ENCODE measurements at places on chromosomes 4 and X. TPM values are rescaled to one million over a fixed set of nuclear protein-coding genes. Genes with fewer than 3 reads are reported as not detected.

- H3K27me3 ChIP-seq: no peaks in the 10 kb centered on the region
- no peak overlapping the region for H3K4me3 ChIP-seq
- DNase-seq: no peak
- no peaks in the 10 kb centered on the region for H3K4me1 ChIP-seq
Measured at GRCh38 chr4:100166297-100167039, 23.8 kb downstream of the DDIT4L start.

Gene NXF2
- not detected for total RNA-seq

Gene RGN
- total RNA-seq: not detected

Gene MAGEC1
- total RNA-seq: not detected

Gene FAM184B
- total RNA-seq: not detected

DNA sequence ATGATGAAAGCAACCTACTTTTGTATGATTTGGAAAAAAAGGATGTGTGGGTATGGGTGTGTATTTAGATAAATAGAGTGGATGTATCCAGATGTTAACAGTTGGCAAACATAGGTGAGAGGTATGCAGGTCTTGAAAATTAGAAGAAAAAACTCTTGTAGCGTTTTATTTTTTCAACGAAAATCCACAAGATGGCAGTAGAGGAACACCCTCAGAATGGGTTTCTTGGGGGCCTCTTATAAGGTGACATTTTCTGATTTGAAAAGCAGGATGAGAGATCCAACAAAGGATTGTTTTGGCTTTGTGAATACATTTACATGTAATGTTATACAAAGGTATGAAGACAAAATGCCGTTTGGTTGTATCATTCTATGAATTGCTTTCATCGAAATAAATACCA is 68.3 kb downstream of the FMR1NB start:
- no peaks in the 10 kb centered on the region for H3K27me3 ChIP-seq
- H3K27ac ChIP-seq: no peak overlapping the region
- H3K4me1 ChIP-seq: no peaks in the 10 kb centered on the region
- peak; percentile 6 for DNase-seq
- H3K36me3 ChIP-seq: no peaks in the 10 kb centered on the region

- no peaks in the 10 kb centered on the region for H3K36me3 ChIP-seq
- H3K27me3 ChIP-seq: peaks cover 20% of the 10 kb centered on the region
- no peaks in the 10 kb centered on the region for H3K4me1 ChIP-seq
- DNase-seq: no peak
- H3K27ac ChIP-seq: no peak overlapping the region
- H3K4me3 ChIP-seq: no peak overlapping the region
Measured at GRCh38 chr4:151468715-151469696, 60.0 kb downstream of the FHIP1A start.

DNA sequence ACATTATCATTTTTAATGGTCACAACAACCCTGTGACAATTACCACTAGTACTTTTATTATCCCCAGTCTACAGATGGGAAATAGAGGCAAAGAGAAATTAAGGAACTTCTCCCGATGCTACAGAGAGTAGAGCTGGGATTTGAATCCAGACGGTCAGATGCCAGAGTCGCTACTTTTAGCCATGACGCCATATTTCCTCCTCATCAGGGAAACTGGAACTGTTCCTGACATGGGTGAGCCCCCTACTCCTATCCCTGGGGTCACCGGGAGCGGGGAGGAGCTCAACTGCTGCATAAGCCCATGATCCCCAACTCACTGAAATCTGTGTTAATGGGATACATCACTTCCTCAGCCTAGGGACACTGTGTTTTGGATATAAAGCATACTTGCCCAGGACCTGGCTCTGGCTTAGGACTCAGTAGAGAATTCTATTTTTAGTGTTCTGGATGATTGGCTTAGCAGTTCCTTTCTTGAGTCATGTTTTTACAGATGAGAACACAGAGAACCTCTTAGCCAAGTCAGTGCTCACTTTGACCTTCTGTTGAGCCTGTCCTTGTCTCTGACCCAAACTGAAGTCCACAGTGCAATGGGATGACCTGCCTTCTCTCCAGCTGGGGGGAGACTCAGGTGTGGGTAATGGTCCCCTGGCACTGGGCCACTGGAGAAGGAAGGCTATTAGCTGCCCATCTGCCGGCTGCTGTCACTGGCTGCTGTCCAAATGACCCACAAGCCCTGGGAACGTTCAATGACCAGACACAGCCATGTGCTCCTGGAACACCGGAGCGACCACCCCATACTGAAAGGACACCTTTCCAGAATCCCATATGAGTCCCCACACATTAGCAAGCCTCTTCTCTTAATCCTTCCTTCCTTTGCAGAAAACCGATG is 90.8 kb upstream of the SHISA3 start:
- no peak overlapping the region for H3K27ac ChIP-seq
- no peak overlapping the region for H3K4me3 ChIP-seq
- no peak for DNase-seq
- H3K36me3 ChIP-seq: no peaks in the 10 kb centered on the region

DNA sequence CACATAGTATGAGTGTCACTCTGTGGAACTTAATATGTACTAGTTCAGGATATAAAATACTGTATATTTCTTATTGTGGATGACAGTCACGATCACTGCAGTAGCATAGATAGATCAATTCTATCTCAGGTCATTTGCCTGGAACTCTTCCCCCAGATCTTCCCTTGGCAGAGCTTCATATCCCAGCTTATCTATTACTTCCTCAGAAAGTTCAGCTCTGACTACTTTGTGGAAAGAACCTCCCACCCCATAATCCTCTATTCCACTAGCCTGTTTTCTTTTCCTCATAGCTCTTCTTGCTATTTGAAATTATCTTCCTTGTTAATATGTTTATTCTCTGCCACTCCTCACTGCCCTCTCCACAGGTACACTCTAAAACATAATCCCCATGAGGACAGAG is 10.9 kb downstream of the FAM241A start:
- no peak for DNase-seq
- H3K36me3 ChIP-seq: peaks cover 13% of the 10 kb centered on the region
- H3K27me3 ChIP-seq: no peaks in the 10 kb centered on the region
- no peak overlapping the region for H3K27ac ChIP-seq
- H3K4me1 ChIP-seq: peaks cover 37% of the 10 kb centered on the region

Gene EMCN
- not detected for total RNA-seq

- H3K4me3 ChIP-seq: no peak overlapping the region
- H3K27me3 ChIP-seq: peaks cover 14% of the 10 kb centered on the region
- no peaks in the 10 kb centered on the region for H3K36me3 ChIP-seq
Measured at GRCh38 chr4:55020131-55020530, 105.3 kb downstream of the KDR start.

- DNase-seq: no peak
- H3K36me3 ChIP-seq: no peaks in the 10 kb centered on the region
- H3K27me3 ChIP-seq: no peaks in the 10 kb centered on the region
- H3K27ac ChIP-seq: peak overlapping the region; percentile 16
- peaks cover 14% of the 10 kb centered on the region for H3K4me1 ChIP-seq
Measured at GRCh38 chrX:72180539-72180938, 1.0 kb upstream of the PIN4 start.

Gene CHRDL1
- total RNA-seq: not detected

Gene CACNA1F
- 3.6 TPM for total RNA-seq

DNA sequence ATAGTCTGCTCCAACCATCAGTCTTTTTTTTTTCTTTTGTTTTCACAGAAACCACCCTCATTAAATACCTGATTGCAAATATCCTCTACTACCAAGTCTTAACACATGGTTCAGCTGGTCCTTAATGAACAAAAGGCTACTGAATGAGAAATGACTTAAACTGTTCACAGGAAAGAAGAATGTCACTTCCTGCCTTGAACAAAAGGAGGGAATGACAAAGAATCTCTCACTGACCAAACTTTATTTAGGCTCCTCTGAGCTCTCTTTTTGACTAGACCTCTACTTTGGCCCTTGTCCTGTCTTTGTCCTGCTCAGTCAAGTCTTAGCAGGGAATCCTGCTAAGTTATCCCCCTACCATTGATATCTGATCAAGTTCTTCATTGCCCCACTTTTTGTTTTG is 31.8 kb upstream of the GJB1 start:
- no peaks in the 10 kb centered on the region for H3K27me3 ChIP-seq
- no peaks in the 10 kb centered on the region for H3K36me3 ChIP-seq
- H3K4me3 ChIP-seq: no peak overlapping the region
- H3K4me1 ChIP-seq: peaks cover 24% of the 10 kb centered on the region

DNA sequence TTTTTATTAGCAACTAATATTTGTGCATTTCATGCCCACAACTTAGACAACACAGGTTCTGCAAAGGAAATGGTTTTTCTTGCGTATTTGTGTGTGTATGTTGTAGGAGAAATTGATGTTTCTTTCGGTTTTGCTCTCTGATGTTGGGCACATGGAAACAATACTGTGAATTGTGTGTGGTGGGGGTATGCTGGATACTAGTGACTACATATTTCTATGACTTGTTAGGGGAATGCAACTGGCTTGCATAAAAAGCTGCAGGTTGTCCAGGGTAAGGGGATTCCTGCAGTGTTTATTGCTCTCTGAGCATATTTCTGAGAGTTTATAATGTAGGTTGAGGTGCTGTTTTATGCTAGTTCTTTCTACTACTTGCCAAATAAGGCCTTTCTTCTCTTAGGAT is 11.6 kb downstream of the DLG3 start:
- no peaks in the 10 kb centered on the region for H3K27me3 ChIP-seq
- H3K27ac ChIP-seq: peak overlapping the region; percentile 82
- H3K4me3 ChIP-seq: peak overlapping the region; percentile 90
- H3K4me1 ChIP-seq: peaks cover 48% of the 10 kb centered on the region

- no peaks in the 10 kb centered on the region for H3K27me3 ChIP-seq
- peak overlapping the region; percentile 17 for H3K27ac ChIP-seq
- peaks cover 15% of the 10 kb centered on the region for H3K4me1 ChIP-seq
Measured at GRCh38 chr4:70927502-70928137, 25.5 kb downstream of the MOB1B start.

All from naive thymus-derived CD8-positive, alpha-beta T cell (primary cell).